ENCODE measurements at places on chromosomes 11 and 22.

DNA sequence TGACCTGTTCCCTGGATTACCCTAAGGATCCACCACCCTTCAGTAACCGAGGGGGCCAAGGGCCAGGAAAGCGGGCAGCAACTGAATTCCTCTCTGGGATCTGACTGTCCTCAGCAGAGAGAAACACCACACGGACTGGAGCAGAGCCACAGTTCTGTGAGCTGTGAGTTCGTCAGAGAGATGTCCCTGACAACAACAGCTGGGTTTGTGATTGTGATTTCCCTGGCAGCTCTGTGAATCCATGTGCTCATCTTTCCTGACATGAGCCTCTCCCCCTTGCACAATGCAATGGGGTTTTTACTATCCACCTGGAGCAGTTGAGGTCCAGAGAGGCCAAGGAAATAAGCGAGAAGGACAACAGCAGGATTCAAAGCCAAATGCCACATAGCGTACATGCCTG, 69.4 kb upstream of the AMPD3 start:
- DNase-seq, result no peak

DNA sequence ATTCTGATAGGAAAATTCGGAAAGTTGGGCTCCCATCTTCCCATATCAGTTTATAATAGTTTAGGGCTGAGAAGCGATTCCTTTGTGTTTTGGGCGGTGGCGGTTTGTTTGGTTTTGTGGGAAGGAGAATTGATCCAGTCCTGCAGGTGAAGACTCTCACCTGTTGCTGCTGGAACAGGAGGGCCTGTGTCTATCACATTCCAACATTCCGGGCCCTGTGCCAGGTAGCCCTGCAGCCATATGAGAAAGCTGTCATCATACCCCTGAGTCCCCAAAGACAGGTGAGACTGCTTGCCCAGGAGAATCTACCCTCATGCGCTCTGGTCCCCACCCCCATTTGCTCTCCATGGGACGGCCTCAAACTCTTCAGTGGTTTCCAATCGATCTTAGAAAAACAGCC, 62.1 kb downstream of the TRAF6 start:
- no peak for DNase-seq

GRCh38 chr11:6203327-6203726, 2.0 kb upstream of the C11orf42 start:
- DNase-seq, result no peak

- no peak for DNase-seq
These were observed 67.2 kb downstream of the EFCAB6 start for GRCh38 chr22:43744700-43745410.

DNA sequence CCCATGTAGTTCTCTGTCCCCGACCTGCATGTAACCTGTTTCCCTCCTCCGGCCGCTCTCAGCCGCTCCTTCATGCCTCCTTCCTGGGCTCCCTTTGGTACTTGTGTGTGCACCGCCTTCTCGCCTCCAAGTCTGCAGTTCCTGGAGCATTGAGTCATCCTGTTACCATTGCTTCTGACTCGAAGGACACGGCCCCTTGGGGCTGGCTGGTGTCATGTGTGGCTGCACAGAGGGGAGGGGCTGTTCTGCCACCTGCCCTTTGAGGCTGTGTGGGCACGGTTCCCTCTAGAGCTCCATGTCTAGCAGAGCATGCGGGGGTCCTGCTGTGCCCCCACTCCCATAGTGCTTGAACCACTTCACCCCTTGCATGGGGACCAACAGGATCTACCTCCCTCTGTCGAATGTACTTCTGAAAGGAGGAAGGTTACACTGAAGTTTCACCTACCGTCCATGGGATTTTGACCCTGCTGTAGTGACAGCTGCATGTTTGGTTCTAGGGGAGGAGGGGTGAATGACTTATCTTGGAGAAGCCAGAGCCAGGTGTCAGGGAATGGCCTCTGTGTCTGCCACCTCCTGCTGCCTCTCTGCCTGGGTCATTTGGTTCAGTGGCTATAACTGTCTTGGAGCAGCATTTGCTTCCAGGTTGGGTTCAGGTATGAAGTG, 39.6 kb downstream of the BCR start:
- DNase-seq, result no peak

DNA sequence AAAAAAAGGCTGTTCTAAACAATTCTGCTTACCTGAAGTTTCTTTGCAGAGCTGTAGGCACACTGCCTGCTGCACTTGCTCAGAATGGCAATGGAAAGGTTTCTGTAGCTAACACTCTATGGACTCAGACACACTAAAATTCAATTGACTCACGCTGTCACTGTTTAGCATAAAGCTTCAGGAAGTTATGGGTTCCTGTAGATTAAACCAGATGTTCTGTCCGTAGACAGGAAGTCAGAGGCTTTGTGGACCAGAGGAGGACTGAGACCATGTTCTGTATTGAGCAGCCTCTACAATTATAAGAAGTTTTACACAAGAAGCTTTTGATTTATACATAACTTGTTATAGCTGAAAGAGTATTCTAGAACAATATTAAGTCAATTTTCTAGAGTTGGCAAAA, 70.4 kb downstream of the GLYATL1 start:
- DNase-seq, result no peak

DNA sequence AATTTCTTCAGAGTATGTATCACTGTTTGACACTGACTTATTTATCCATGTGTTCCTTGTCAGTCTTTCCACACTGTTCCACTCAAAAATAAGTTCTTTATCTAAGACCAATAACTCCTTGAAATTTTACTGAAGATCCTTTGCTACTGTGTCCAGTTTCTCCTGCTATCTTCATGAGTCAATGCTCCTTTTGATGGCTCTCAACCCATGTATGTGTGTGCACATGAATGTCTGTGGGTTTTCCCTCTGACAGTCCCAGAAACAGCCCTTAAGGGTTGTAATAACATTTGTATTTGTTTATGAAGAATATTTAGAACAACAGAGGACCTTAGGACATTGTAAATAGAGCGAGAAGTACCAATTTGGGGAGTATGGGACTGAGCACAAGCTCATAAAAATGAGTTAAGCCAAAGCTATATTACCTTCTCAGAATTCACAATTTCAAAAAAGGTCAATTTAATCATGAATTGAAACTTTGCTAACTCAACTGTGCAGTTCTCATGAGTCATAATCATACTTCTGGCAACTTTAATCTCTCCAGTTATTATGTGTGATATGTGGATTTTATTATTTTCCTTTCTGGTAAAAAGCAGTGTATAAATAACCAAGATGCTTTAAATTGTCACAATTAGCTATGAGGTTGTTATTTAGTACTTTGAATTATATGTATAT, 533.6 kb downstream of the CNTN5 start:
- no peak for DNase-seq

DNA sequence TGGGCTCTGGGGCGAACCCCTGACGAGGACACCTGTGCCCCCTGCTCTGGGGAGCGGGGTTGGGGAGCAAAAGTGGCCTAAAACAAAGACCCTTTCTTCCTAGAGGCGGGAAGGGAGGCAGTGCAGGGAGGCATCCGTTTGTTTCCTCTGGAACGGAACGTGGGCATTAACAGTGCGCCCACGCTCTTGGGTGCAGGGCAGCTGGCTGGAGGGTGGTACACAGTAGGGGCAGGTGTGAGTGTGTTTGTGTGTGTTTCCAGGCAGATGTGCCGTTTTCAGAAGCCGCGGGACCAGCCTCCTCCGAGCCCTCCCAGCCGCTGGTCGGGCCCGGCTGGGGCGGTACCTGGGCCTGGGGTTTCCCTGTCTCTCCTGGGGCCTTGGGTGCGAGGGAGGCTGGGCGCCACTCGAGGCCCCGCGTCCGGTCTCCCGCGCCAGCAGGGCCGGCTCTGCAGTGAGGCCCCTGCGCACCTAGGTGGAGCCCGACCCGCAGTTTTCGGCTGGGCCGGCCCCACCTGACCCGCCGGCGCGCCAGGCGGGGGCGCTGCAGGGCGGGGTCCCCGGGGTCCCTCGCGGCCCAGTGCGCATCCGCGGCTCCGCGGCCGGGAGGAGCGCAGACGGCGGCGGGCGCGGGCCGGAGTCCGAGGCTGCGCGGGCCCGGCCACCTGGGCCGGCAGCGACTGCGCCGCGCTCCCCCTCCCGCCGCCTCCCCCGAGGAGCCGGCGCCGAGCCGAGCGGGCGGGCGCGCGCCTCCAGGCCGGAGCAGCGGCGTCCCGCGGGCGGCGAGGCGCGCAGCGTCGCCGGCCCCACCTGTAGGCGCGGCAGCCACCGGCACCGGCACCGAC, 1252.7 kb downstream of the BRD1 start:
- peak; percentile 98 for DNase-seq

DNA sequence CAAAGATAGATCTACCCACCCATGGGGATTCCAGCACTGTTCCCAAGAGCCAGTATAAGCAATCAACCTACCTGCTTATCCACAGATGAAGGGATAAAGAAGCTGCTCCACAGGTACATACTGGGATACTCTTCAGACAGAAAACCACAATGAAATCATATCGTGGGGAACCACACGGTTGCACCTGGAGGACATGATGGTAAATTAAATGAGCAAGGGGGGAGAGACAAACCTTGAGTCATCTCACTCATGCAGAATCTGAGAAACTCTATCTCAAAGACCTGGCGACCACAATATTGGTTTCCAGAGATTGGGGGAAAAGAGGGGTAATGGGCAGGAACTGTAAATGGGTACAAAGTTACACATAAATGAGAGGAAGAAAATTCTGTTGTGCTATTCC, 14.5 kb downstream of the RGL4 start:
- DNase-seq, result no peak

- no peak for DNase-seq
These were observed 234.0 kb upstream of the ZC3H12C start for GRCh38 chr11:109859045-109859724.

GRCh38 chr11:5486421-5486820, 2.1 kb upstream of the OR52D1 start:
- no peak for DNase-seq

GRCh38 chr11:7332451-7332850, 80.7 kb downstream of the SYT9 start:
- no peak for DNase-seq

Data from iPS-NIHi11 (cell line).